Peyer's patch (tissue), 4 donors: ENCODE measurements at places on chromosomes 1 and 21.

DNA sequence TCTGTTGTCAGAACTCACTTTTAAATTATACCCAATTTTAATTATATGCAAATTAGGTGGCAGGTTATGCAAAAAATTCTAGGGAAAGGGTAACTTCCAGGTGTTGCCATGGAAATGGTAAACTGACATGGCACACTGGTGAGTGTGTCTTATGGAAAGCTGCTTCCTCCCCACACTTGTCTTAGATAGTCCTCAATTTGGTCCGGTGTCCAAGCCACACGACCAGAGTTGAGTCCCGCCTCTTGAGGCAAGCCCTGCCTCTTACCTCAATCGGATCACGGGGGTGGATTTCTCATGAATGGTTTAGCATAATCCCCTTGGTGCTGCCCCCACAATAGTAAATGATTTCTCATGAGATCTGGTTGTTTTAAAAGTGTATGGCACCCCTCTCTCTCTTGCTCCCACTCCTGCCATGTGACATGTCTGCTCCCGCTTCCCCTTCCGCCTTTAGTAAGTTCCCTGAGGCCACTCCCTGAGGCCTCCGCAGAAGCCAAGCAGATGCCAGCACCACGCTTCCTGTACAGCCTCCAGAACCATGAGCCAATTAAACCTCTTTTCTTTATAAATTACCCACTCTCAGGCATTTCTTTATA, 74.9 kb downstream of the MATN1 start:
- no peak for DNase-seq
- H3K27ac ChIP-seq, result no peak overlapping the region
- no peaks in the 10 kb centered on the region for H3K36me3 ChIP-seq
- no peaks in the 10 kb centered on the region for H3K4me1 ChIP-seq

DNA sequence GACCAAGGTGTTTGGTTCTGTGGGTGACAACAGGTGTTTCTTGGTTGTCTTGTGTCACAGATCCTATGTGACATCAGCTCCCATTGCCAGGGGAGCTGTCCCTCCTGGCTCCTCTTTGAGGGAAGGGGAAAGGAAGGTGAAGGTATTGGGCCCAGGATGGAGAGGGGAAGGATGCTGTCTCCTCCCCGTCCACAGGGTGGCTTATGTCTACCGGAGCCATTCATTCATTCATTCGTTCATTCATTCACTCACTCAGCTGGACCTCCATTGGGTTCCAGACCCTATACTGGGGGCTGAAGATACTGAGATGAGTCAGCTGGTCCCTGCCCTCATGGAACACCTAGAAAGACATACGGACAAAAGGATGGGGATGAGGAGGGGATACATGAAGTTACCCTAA, 38.9 kb downstream of the EPHB2 start:
- no peak overlapping the region for H3K27ac ChIP-seq
- H3K4me1 ChIP-seq, result no peaks in the 10 kb centered on the region
- no peak overlapping the region for H3K4me3 ChIP-seq

GRCh38 chr1:8303141-8303540, 14.8 kb upstream of the SLC45A1 start:
- H3K4me3 ChIP-seq, result no peak overlapping the region
- H3K27ac ChIP-seq, result no peak overlapping the region
- no peaks in the 10 kb centered on the region for H3K36me3 ChIP-seq
- H3K27me3 ChIP-seq, result no peaks in the 10 kb centered on the region
- DNase-seq, result no peak
- H3K4me1 ChIP-seq, result no peaks in the 10 kb centered on the region

GRCh38 chr1:247430434-247430833, 14.5 kb downstream of the NLRP3 start:
- no peak overlapping the region for H3K27ac ChIP-seq
- H3K36me3 ChIP-seq, result no peaks in the 10 kb centered on the region
- H3K4me1 ChIP-seq, result no peaks in the 10 kb centered on the region
- H3K4me3 ChIP-seq, result no peak overlapping the region
- H3K27me3 ChIP-seq, result no peaks in the 10 kb centered on the region

GRCh38 chr1:28591708-28592320, at the start of gene RAB42:
RAB42 (plus strand) TSS chr1:28592265; CDS start chr1:28592512, 247 bp downstream.
- H3K36me3 ChIP-seq, result no peaks in the 10 kb centered on the region
- H3K27me3 ChIP-seq, result no peaks in the 10 kb centered on the region
- H3K27ac ChIP-seq, result peak within 1 kb of the TSS; percentile 57
- peak within 1 kb of the TSS; percentile 62 for H3K4me3 ChIP-seq
- peaks cover 17% of the 10 kb centered on the region for H3K4me1 ChIP-seq

GRCh38 chr1:4177425-4178150, 277.5 kb upstream of the C1orf174 start:
- no peak overlapping the region for H3K4me3 ChIP-seq
- H3K36me3 ChIP-seq, result no peaks in the 10 kb centered on the region
- DNase-seq, result no peak
- no peaks in the 10 kb centered on the region for H3K4me1 ChIP-seq

- no peak for DNase-seq
- no peaks in the 10 kb centered on the region for H3K27me3 ChIP-seq
- H3K27ac ChIP-seq, result no peak overlapping the region
- H3K36me3 ChIP-seq, result no peaks in the 10 kb centered on the region
These were observed 2.9 kb downstream of the LAMC1 start for GRCh38 chr1:183025782-183026774.

DNA sequence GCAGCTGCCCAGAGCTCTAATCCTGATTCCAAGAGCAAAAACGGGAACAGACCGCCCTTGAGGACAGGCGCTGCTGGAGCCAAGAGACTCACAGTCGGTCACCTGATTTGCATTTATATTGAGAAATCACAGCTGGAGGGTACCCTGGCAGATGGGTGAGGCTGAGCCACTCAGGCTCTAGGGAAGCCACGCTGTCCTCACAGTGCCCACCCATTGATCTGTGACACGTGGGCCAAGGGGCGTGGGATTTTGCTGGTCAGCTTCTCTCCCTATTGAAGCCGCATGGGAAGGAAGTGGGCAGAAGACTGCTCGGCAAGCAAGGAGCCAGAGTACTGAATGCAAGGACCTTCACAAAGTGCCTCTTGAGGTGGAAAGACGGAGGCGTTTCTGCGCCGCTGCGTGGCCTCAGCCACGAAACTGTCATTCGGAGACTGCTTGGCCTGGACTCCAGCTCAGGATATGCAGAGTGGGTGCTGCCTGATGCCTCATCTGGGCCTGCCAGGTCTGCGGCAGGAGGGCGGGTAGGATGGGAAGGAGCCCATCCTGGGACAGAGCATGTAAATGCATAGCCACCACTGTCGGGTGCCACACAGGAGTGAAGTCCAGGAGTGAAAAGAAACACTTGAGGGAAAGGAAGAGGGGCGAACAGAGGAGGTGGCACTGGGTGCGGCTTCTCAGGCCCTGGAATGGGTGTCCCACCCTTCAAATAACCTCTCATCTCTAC, 139.8 kb downstream of the PGBD5 start:
- no peaks in the 10 kb centered on the region for H3K36me3 ChIP-seq
- no peak overlapping the region for H3K4me3 ChIP-seq
- no peak for DNase-seq
- peaks cover 3% of the 10 kb centered on the region for H3K4me1 ChIP-seq

DNA sequence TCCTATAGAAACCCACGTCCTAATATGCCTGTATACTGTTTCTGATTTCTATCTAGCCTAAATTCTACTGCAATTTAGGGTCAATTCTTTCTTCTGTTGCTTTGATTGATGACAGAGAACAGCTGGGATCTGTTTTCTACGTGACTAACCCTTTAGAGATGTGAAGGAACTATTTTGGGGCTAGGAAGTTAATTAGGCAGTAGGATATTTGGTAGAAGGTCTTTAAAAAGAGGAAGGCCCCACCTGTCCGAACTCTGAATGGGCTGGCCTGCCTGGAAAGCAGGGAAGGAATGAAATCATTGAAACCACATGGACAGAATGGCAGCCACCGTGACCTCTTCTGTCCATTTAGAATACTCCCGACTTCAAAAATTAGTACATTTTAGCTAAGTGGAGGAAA, 21.0 kb downstream of the EIF2D start:
- H3K4me3 ChIP-seq, result no peak overlapping the region
- H3K27ac ChIP-seq, result no peak overlapping the region
- no peak for DNase-seq
- no peaks in the 10 kb centered on the region for H3K27me3 ChIP-seq
- H3K4me1 ChIP-seq, result no peaks in the 10 kb centered on the region

DNA sequence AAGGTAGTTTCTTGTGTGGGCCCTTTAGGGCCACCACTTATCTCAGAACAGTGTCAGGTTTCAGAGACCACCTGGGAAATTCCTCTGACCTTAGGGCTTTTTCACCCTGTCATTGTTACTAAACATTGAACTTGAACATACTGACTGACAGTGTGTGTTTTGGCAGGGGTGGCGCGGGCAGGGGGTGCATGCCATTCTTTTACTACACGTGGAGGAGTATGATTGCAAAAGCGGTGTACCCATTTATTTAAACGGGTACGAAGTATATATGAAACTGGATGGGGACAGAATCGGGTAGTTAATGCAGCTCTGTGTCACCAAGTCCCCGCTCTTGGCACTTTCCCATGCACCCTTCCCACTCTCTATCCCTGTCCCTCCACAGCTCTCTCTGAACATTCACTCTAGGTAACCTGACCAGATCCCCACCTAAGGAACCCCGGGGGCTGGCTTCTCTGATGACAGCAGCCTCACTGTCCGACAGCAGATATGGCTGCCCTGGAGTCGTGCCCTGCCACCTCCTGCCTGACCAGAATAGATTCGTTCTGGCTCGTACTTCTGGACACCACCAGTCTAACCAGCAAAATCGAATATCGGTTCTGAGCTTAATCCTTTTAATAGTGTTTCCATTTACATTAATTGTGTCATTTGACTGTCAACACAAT, 51.3 kb downstream of the NFASC start:
- DNase-seq, result no peak
- H3K27me3 ChIP-seq, result no peaks in the 10 kb centered on the region
- H3K36me3 ChIP-seq, result no peaks in the 10 kb centered on the region
- H3K4me3 ChIP-seq, result no peak overlapping the region

GRCh38 chr1:115652236-115652788, 10.5 kb downstream of the VANGL1 start:
- H3K4me1 ChIP-seq, result peaks cover 45% of the 10 kb centered on the region
- no peak for DNase-seq
- H3K4me3 ChIP-seq, result no peak overlapping the region
- peaks cover 17% of the 10 kb centered on the region for H3K36me3 ChIP-seq

DNA sequence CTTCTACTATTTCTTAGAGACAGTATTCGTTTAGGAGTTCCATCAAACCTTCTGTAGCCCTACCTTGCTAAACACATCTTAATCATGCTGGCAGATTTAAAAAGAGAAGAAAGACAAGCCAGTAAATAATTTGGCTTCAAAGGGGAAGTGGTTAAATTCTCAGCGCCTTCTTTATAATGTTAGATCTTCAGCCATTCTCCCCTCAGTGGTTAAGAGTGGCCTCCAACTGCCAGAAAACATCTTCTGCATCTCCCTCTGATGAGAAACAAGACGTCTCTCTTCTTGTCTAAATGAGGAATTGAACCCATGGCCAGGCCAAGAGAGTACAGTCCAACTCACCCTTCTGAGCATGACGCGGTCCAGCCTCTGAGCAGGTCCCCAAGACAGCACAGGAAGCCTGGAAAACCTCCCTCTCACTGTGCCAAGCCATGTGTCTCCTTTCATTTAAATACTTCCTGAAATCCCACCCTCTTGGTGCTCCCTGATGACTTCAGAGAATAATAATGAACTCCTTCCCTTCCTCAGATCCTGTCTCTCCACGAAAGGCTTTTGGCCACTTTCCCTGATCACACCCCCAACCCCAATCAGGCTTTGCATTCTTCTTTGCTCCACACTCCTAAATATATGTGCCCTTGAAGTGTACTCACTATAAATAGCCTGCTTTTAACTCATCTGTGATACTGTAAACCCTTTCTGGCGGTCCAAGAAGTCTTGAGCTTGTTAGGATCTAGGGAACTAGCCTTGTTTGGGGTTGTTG, 16.4 kb upstream of the LRRC52 start:
- no peaks in the 10 kb centered on the region for H3K36me3 ChIP-seq
- H3K27ac ChIP-seq, result no peak overlapping the region
- H3K4me3 ChIP-seq, result no peak overlapping the region
- no peaks in the 10 kb centered on the region for H3K27me3 ChIP-seq

- H3K4me3 ChIP-seq, result no peak overlapping the region
- H3K36me3 ChIP-seq, result no peaks in the 10 kb centered on the region
- H3K27me3 ChIP-seq, result no peaks in the 10 kb centered on the region
These were observed 147.2 kb downstream of the ETS2 start for GRCh38 chr21:38952890-38953289.

DNA sequence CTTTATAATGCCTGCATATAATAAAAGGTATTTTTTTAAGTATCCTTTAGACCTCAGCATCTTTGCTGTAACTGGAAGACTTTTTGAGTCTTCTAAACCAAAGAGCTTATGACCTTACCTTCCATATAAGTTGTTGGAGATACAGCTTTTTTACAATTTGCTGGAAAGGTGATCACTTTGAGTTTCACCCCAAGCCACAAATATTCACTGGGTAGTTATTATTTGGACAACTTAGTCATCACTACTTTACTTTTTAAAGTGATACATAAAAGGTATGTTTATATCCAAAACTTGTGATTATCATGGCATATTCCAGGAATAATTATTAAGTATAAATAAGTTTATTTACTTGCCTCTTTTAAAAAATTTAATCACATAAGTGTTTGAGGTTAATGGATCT, 246.7 kb upstream of the NRIP1 start:
- no peak overlapping the region for H3K4me3 ChIP-seq
- H3K27ac ChIP-seq, result no peak overlapping the region
- H3K27me3 ChIP-seq, result no peaks in the 10 kb centered on the region
- DNase-seq, result no peak

- no peaks in the 10 kb centered on the region for H3K27me3 ChIP-seq
- DNase-seq, result no peak
- no peaks in the 10 kb centered on the region for H3K4me1 ChIP-seq
- no peaks in the 10 kb centered on the region for H3K36me3 ChIP-seq
These were observed 7.1 kb downstream of the ANGEL2 start for GRCh38 chr1:213008564-213008963.

DNA sequence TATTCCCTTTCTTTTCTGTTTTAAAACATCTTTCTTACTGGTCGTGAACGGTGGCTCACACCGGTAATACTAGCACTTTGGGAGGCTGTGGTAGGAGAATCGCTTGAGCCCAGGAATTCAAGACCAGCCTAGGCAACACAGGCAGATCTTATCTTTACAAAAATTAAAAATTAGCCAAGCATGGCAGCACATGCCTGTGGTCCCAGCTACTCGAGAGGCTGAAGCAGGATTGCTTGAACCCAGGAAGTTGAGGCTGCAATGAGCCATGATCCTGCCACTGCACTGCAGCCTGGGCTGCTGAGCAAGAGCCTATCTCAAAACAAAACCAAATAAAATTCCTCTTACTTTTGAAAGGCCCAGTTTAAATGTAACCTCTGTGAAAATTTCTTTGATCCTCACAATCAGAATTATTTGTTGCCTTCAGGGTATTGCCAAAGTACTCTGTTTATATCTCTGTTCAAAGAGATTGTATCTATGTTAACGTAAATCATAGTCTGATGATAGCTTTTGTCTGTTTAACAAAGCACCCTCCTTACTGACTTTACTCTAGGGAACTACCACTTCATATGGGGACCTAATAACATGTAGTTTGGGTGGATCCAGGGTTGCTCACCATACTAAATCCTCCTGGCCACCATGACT, 71.6 kb downstream of the RERE start:
- no peaks in the 10 kb centered on the region for H3K4me1 ChIP-seq
- no peak for DNase-seq
- no peak overlapping the region for H3K27ac ChIP-seq
- H3K36me3 ChIP-seq, result no peaks in the 10 kb centered on the region

- H3K27ac ChIP-seq, result no peak overlapping the region
- no peak overlapping the region for H3K4me3 ChIP-seq
- DNase-seq, result no peak
- H3K36me3 ChIP-seq, result no peaks in the 10 kb centered on the region
- no peaks in the 10 kb centered on the region for H3K27me3 ChIP-seq
- H3K4me1 ChIP-seq, result no peaks in the 10 kb centered on the region
These were observed 48.7 kb downstream of the MRPS6 start for GRCh38 chr21:34122047-34122446.
